Effector memory CD8-positive, alpha-beta T cell (primary cell): ENCODE measurements at places on chromosomes 7 and 10.

DNA sequence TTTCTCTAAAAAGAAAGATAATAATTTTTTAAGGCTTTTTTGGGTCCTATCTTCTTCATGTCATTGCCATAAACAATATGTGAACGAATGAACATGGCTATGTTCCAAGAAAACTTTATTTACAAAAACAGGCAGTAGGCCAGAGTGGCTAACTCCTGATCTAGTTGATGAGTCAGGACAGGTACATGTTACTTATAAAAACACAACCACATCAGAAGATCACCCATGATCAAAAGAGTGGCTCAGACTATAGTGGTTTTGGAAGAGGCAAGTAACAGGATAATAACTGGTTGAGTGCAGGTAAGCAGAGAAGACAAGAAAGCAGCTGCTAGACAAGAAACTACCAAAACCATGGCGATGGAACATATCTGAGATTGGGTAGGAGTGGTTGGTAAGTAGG, 468.7 kb downstream of the KCNMA1 start:
- DNase-seq = no peak

DNA sequence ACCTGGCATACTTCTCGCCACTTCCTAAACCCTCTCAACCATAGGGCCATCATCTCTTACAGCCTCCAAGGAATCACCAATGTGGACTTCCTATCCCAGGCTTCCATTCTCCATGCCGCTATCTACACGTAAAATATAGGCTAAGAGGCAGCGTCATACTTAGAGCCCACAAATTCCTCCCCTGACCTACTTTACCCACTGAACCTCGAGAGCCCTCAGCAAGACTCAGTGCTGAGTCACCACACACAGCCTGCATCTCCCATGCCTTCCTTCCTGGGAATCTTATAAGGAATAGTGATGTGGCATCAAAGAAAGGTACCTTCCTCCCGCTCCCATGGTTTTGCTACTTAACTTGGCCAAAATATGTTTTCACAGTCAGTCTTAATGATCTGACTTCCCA, 435.6 kb upstream of the NFE2L3 start:
- DNase-seq = no peak

DNA sequence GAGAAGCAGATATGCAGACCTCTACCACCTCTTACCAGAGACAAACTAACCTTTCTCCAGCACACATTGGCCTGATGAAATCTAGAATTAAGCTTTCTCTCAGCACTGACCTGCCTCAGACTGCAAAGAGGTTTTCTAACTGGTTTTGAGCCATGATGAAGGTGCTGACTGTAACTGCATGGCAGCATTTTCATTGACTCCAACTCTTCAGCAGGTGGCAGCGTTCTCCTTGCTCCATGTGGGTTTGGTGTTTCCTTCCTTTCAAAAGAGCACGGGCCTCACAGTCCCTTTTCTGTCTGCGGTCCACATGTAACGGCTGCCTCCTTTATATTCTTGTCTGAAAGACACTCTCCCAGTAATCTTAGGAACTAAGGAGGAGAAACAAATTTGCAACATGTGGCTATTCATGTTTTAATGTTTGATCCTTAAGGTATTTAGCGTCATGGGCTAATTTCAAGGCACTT, 12.6 kb downstream of the KLLN start:
- DNase-seq = peak; percentile 39

- no peak for DNase-seq
Observed at GRCh38 chr10:9910446-9910845, 1107.2 kb upstream of the CELF2 start.

- no peak for DNase-seq
Observed at GRCh38 chr10:133166828-133167692, 7.0 kb downstream of the KNDC1 start.

- no peak for DNase-seq
Observed at GRCh38 chr7:140745266-140746058, 49.0 kb downstream of the NDUFB2 start.

- no peak for DNase-seq
Observed at GRCh38 chr10:56449770-56450169, 88.7 kb upstream of the ZWINT start.

GRCh38 chr10:117162093-117163060, 24.3 kb upstream of the VAX1 start:
- no peak for DNase-seq

GRCh38 chr7:122974229-122974628, 21.3 kb downstream of the TAS2R16 start:
- no peak for DNase-seq

DNA sequence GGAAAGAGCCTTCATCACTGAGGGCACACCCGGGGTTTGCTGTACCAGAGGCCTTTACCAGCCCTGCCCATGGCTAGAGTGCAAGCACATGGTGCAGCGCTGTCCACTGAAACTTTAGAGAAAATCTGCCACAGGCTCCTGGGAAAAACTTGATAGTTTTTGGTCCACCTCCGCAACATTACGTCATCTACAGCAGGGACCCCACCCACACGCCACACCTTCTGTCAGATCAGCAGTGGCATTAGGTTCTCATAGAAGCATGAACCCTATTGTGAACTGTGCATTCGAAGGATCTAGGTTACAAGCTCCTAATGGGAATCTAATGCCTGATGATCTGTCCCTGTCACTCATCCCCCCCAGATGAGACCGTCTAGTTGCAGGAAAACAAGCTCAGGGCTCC, 2.5 kb upstream of the ODAD2 start:
- no peak for DNase-seq

- no peak for DNase-seq
Observed at GRCh38 chr7:2606539-2606936, 25.2 kb upstream of the TTYH3 start.

- DNase-seq = no peak
Observed at GRCh38 chr7:127678947-127679346, 27.0 kb downstream of the SND1 start.

DNA sequence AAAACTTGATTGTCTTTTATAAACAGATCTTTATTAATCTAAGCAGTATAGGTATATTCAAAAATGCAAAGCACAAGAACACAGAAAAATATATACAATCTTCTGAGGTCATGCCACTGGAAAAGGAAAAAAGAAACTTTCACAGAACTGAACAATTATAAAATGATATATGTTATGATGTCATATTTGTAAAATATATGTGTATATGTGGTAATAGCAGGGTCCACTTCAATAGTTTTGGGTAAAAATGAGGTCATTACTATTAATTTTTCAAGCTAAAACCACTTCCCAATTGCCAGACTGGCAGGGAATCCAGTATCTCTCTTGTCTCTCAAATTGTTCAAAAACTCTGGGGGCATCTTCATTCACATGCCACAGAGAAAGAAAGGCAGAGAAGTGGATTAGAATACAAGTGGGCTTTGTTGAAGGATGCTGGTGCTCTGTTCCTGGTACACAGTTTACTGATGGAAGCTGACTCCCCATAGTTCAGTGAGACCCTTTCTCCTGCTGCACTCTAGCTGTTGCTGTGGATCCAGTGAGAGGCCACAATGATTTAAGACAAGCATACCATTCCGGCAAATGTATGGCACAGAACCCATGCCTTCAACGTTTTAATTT, 19.7 kb downstream of the CTNNA3 start:
- no peak for DNase-seq

GRCh38 chr10:79385804-79386531, 38.7 kb downstream of the PPIF start:
- DNase-seq = no peak

DNA sequence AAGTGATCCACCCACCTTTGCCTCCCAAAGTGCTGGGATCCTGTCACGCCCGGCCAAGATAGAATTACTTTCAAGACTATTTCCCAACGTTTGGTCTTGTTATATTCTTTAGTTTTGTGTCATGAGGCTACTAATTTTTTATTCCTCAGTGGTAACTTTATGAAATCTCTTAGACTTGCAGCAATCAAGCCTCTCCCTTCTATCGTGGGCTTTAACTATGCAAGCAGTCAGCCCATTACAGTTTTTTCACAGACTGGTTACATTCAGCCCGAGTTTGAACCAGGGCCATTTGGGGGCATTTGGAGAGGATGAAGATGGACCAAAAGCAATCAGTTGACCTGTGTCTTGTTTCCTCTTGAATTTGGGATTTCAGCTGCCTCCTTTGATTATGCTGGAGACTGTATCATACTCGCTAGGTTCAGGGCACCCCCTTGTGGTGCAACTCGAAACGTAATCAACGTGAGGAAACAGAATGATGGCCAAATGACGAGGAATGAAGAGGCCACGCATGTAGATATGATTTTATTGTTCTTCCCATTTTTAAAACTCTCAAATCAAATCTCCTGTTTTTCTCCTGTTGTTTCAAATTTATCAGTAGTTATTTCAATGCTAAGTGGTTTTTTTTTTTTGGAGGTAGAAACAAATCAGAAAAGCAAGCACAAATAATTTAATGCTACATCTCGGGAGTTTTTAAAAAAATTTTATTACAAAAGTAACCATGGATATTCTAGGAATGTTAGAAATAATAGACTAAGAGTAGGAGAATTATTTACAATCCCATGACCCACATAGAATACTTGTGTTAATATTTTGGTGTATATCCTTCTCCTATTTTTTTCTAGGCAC, 151.6 kb downstream of the KIAA1217 start:
- no peak for DNase-seq

DNA sequence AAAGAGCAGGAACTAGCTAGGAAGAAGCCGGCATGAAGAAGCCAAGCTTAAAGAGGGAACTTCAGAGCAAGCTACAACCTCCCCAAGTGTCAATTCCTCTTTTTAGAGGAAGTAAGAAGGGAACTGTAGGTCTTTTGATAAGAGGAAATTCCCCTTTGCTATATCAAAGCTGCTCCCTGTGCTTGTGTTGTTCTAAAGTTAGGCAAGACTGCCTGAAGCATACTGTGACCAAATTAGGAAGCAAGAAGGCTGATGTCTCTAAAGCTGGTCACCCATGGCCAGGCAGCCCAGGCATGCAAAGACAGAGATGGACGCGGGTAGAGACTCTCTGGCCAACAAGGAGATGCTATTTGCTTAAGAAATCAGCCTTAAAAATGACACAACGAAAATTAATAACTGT, 87.9 kb downstream of the RNF216 start:
- DNase-seq = no peak

DNA sequence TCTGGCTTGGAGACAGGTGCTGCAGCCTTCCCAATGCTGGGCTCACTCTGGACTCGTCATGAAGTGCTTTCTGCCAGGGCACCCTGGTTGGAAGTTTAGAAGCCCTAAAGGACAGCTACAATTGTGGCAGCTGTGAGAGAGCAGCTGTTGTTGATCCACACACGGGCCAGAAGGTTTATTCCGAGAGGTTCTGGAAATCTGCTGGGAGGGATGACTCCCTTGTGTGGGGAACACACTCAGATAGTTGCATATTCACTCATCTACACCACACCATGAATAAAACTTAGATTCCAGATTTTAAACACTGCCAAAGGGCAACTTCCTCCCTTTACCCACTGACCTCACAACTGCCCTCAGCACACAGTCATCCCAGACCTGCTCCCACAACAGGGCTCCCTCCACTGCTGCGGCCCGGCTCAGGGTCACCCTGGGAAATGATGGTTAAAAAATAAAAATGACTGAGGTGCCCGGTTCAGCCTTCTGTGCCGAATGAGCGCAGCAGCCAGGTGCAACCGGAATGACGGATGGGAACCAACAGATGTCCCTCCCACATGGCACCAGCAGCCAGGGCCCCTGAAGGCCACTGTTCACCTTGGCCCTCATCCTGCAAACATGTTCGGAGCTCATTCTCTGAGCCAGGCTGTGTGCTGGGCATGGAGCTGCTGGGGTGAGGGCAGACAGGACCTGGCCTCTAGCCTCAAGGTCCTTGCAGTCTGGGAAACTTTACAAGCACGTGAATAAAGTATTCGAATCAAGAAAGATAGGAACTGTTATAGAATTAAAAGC, 40.2 kb downstream of the ASB13 start:
- DNase-seq = no peak

- DNase-seq = no peak
Observed at GRCh38 chr10:103929381-103929921, 11.5 kb upstream of the STN1 start.

DNA sequence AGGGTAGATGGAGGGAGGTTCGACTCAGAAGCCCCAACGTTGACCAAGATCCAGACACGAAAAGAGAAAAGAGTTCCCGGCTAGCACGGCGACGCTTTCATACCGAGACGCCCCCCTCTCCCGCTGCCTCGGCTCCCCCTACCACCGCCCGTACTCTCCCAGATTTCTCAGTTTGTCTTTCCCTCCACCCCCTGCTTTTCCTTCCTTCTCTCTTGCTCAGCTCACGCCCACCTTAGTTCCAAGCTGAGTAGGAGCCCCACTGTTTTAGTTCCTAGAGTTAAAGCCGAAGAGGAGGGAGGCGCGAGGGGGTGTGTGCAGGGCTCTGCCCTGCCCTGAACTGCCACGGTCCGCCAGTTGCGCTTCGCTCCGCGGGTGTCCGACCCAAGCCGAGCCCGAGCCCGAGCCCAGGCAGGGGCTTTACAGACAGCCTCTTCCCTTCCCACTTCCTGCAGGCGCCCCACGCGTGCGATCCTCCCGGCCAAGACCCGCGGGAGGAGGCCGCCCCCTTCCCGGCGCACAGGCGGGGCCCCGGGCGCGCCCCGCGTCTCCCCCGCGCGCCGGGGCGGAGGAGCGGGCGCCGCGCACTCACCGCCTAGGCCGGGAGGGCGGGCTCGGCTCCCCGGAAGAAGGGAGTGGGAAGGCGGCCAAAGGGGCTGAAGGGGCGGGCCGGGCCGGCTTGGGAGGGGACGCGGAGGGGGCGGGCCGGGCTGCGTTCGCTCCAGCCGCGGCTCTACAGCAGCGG, at the start of gene EPHB6:
Gene EPHB6 (plus strand): TSS at position 705 of the 742 bp plus-strand sequence. CDS start 8,152 bp downstream, outside the sequence.
- DNase-seq = peak; percentile 45

DNA sequence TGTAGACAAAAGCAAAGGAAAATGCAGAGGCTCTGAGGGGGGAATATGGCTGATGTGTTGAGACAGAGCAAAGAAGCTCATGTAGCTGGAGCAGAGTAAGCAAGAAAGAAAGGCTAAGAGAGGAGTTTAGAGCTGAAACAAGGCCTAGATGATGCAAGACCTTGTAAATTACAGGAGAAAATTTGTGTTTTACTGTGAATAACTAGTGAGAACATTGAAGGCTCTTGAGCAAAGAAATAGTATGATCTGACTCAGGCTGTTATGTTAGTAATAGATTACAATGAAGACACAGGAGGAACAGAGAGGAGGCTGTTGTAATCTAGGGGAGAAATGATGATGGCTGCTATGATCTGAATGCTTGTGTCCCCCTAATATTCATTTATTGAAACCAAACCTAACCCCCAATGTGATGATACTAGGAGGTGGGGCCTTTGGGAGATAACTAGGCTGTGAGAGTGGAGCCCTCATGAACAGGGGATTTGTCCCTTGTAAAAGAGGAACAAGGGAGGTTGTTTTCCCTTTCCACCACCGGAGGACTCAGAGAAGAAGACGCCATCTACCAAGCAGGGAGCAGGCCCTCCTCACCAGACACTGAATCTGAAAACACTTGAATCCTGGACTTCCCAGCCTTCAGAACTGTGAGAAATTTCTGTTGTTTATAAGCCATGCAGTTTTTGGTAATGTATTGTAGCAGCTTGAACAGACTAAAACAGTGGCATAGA, 394.9 kb downstream of the HTR7 start:
- no peak for DNase-seq

GRCh38 chr7:114930107-114930661, 8.3 kb downstream of the MDFIC start:
- DNase-seq = no peak
